ENCODE measurements at places on chromosomes 11 and 22.

DNA sequence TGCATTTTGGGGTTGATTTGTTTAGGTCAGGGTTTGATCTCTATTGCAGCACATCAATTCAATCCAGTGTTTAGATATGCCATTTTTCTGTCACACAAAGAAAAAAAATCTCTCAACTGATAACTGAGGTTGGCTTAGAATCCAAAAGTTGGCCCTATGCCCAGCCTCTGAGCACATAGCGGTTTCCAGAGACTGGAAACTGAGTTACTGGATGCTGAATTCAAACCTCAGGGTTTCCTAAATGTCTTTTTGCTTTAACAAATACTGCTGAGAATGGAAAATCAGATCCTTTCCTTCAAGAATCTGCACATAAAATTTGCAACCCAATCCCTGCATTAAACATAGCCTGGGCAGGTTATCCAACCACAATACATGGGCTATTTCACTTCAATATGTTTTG lies 4.0 kb downstream of the P4HA3 start:
- DNase-seq, result no peak

GRCh38 chr11:36417154-36417553 lies 92.9 kb downstream of the TRAF6 start:
- DNase-seq, result no peak

- no peak for DNase-seq
These were observed 492.9 kb upstream of the ANO3 start for GRCh38 chr11:25838918-25839625.

DNA sequence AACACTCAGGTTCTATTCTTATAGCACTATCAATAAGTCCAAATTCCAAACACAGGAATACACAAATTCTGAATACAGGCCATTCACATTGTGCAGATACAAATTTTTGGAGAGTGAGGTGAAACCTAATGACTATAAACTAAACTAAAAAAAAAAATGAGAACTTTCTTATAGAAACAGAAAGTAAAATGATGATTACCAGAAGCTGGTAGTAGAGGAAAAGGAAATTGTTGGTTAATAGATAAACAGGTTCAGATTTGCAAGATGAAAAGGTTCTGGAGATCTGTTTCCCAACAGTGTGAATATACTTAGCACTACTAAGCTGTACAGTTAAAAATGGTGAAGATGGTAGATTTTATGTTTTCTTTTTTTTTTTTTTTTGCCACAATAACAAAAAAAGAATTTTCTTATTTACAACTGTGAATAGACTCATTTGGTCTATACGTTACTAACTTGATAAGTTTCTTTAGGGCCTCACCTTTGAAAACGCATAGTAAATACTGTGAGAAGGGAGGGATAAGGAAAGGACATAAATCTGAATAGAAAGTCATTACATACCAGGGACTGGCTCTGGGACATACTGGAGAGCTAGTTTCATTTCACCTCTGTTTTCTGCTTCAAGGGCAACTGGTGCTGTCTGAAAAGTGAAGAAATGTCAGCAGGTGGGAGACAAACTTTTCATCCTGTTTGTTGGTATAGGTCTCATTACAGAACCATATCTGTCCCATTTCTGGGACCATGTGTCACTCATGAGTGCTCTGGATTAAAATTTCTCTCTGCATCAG lies 14.2 kb upstream of the CCDC89 start:
- no peak for DNase-seq

GRCh38 chr11:44608991-44609782 lies 43.7 kb downstream of the CD82 start:
- DNase-seq, result no peak

- DNase-seq, result no peak
These were observed 28.0 kb downstream of the SLN start for GRCh38 chr11:107683807-107684206.

- no peak for DNase-seq
These were observed 48.3 kb downstream of the RAB30 start for GRCh38 chr11:83023410-83023809.

GRCh38 chr22:32378707-32379272 lies 21.1 kb downstream of the RFPL3 start:
- DNase-seq, result no peak

DNA sequence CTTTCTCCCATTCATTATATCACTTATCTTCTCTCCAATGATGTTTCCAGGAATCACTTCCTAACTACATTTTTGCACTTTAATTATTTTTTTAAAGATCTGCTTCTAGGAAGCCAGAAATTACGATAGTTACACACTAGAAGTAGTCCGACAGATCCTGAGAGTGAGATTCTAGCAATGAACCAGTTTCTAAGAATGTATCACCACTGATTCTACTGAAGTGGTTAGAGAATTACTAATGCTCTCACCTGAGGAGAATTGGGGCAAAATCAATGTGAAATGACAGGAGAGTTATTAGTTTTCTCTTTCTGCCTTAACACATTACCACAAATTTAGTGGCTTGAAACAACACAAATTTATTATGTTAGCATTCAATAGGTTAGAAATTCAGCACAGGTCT lies 241.2 kb downstream of the CASP12 start:
- no peak for DNase-seq

- no peak for DNase-seq
These were observed 22.2 kb downstream of the IL10RA start for GRCh38 chr11:118008271-118008911.

DNA sequence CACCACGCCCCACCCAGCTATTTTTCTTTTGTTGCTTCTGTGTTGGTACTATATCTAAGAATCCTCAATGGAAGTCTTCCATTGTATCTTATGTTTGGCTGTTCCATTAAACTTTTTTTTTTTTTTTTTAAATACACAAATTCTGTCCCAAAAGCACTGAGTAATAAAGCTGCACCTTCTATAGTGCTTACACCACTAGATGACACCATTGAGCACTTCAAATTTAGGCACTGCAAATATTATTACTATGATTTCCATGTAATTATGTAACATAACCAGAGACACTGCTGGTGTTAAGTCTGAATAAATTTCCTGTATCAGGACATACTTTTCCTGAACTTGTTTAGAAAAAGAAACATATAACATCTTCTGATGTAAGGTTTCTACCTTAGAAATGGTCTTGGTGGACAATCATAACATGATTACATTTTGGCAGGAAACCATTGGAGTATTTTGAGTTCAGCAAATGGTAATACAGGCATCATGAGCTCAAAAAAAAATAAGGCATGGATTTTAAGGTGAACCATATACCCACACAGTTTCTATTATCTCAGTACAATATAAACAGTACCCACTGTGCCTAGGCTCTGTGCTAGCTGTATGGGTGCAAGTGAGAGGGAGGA lies 110.5 kb downstream of the ATG16L2 start:
- DNase-seq, result no peak

DNA sequence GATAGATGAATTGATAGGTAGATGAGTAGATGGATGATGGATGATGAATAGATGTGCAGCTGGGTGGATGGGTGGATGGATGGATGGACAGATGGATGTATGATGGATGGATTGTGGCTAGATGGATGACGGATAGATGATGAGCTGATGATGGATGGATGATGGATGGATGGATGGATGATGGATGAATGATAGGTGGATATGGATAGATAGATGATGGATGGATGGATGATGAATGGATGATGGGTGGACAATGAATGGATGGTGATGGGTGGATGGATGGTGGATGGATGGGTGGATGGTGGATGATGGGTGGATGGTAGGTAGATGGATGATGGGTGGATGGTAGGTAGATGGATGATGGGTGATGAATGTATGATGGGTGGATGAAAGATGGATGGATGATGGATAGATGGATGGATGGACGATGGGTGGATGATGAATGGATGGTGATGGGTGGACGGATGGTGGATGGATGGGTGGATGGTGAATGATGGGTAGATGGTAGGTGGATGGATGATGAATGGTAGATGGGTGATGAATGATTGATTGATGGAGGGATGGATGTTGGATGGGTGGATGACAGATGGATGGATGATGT lies 1261.7 kb downstream of the BRD1 start:
- no peak for DNase-seq

DNA sequence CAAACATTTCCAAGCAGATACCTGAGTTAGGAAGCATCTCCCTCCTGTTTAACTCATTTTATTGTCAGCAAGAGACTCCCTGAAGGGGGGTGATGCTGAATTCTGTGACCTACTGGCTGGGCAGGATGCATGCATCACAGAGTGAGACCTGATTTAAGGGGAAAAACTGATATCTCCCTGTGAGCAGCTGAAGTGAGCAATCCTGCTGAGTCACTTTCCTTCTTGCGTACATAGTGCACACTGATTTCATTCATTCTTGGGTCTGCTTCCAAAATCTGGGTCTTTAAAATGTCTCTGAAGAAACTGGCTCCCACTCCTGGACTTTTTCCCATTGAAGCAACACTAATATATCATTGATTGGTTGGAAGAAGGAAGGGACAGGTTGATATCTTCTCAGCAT lies 23.3 kb downstream of the P4HA3 start:
- DNase-seq, result no peak

Measured in GDM1 (cell line).